ENCODE measurements at places on chromosomes 1 and 21.

- DNase-seq = no peak
Observed at GRCh38 chr1:174742805-174743653, 256.7 kb upstream of the CACYBP start.

- DNase-seq = no peak
Observed at GRCh38 chr1:169043823-169044222, 62.7 kb upstream of the ATP1B1 start.

GRCh38 chr1:229781453-229781852 is 155.4 kb downstream of the URB2 start:
- DNase-seq = peak; percentile 15

- DNase-seq = peak; percentile 25
Observed at GRCh38 chr1:175073061-175073460, 5.4 kb downstream of the TNN start.

GRCh38 chr1:185648858-185649589 is 85.2 kb upstream of the HMCN1 start:
- no peak for DNase-seq

DNA sequence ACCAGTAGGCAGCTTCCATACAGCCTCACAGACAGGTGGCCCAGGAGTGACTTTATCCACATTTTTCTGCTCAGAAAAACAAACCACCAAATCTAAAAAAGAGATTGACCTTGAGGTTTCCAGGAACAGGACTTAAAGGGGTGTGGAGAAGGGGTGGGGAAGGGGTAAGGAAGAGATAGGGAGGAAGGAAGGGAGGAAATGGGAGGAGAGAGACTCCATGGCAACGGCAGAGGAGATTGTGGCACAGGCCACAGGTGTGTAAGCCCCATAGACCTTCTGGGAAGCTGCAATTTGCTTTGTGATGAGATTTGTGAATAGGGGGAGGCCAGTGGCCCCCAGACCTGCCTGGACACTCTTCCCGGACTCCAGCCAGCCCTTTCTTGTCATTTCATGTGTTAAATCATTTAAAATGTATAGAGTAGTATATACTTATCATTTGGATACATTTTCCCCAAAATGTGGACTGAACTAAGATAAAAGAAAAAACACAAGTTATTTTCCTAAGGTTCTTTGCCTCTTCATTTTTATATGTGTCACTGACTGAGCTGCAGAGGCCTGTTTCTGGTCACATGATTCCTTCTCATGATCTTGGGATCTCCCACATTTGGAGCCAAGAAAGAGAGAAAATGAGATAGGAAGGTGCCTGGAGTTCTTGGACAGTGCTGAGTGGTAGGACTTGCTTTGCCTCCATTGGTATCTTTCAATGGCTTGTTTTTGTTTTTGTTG is 55.5 kb downstream of the CLIC6 start:
- no peak for DNase-seq

DNA sequence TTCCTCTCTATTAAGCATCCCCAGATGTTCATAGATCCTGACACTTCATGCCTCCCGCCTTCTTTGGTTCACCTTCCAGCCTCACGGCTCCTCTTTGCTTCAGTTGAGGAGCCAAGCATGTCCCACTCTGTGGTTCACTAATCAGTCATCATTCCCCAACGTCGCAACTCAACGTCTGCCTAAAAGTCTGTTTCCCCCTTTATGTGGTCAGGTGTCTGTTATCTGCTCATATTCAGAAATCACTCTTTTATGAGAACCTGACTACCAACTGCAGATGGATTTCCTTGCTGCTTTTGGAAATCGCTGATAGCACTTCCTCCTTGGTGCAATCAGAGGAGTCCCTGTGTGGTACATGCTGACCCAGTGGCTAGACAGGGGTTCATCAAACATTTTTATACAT is 94.1 kb upstream of the VANGL1 start:
- DNase-seq = no peak

GRCh38 chr1:55916907-55917306 is 662.5 kb downstream of the PLPP3 start:
- no peak for DNase-seq
